ENCODE measurements at places on chromosomes 1 and 21. TPM values are rescaled to one million over a fixed set of nuclear protein-coding genes. Genes with fewer than 3 reads are reported as not detected.

C8B gene
- total RNA-seq = not detected

COL8A2 gene
- 1.1 TPM for total RNA-seq

AQP10 gene
- not detected for total RNA-seq

HSD3B1 gene
- not detected for total RNA-seq

CHRM3 gene
- total RNA-seq = 9.9 TPM

TAS1R1 gene
- 0.04 TPM for total RNA-seq

THEM5 gene
- total RNA-seq = not detected

ZNF692 gene
- 32.9 TPM for total RNA-seq

TTC22 gene
- total RNA-seq = not detected

TP73 gene
- total RNA-seq = 7.4 TPM

BSND gene
- total RNA-seq = not detected

LZIC gene
- total RNA-seq = 29.5 TPM

FAM177B gene
- not detected for total RNA-seq

GRIK3 gene
- not detected for total RNA-seq

CACNA1E gene
- 0.04 TPM for total RNA-seq

MMEL1 gene
- total RNA-seq = not detected

CASZ1 gene
- total RNA-seq = 0.88 TPM

SELENBP1 gene
- total RNA-seq = not detected

ATP6V1G3 gene
- not detected for total RNA-seq

BCL10 gene
- total RNA-seq = 11.2 TPM

LRRC8B gene
- total RNA-seq = 1.7 TPM

All from A375 (cell line).